ENCODE measurements at places on chromosomes 2 and 18. TPM values are rescaled to one million over a fixed set of nuclear protein-coding genes. Genes with fewer than 3 reads are reported as not detected.

NRP2 gene
- total RNA-seq = 1.1 TPM

GPBAR1 gene
- total RNA-seq = 1.4 TPM

TXNDC2 gene
- total RNA-seq = not detected

AQP12B gene
- total RNA-seq = not detected

GDF7 gene
- total RNA-seq = not detected

DNA sequence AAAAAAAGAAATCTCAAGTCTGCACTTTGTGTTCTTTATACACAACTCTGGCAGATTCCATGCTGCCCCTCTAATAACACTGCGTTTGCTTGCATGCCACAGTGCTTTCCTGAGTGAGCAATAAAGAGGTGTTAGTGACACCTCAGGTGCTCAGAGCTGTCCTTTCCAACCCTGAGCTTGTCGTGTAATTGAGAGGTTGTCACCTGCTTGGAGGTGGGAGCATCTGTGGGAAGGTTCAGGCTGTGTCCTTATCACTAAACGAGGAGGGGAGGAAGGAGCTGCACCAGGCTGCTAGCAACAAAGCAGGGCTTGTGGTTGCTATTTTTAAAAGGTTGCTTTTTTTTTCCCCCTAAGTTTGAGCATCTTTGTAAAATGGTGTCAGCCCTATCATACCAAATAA is 31.9 kb downstream of the APCDD1 start:
- no peaks in the 10 kb centered on the region for H3K36me3 ChIP-seq
- no peak overlapping the region for H3K4me3 ChIP-seq
- no peak for DNase-seq
- no peaks in the 10 kb centered on the region for H3K27me3 ChIP-seq

DNA sequence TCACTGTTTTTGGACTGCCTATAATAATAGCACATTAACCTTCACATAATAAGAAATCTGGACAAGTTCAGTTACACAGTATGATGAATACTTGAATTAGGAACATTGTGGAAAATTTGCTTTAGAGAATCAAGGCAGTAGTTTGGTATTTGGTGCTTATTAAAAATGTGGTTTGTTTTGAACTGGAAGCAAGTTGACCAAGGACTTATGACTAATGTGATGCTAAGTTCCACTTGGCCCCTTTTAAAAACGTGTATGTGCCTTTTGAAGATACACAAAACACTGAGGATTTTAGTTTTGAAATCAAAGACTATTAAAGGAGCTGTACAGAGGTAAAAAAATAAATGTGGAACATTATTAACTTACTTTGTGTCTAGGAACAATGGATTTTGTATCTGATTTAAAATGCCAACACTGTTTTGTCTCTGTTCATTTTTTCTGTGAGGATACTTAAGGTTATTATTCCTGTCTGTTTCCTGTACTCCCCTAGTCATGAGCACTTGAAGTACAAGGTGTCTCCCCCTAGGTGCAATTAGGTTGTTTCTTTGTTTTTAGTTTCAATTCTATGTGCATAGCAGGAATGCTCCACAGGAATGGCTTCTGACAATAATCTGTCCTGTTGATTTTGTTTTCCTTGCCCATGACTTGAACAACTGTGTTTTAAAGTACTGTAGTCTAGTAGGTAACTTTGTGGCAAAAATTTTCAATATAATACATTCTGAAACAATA is 49.6 kb upstream of the PTH2R start:
- DNase-seq = no peak
- H3K4me1 ChIP-seq = peaks cover 9% of the 10 kb centered on the region
- no peaks in the 10 kb centered on the region for H3K27me3 ChIP-seq
- peaks cover 15% of the 10 kb centered on the region for H3K36me3 ChIP-seq
- peak overlapping the region; percentile 19 for H3K27ac ChIP-seq

DNA sequence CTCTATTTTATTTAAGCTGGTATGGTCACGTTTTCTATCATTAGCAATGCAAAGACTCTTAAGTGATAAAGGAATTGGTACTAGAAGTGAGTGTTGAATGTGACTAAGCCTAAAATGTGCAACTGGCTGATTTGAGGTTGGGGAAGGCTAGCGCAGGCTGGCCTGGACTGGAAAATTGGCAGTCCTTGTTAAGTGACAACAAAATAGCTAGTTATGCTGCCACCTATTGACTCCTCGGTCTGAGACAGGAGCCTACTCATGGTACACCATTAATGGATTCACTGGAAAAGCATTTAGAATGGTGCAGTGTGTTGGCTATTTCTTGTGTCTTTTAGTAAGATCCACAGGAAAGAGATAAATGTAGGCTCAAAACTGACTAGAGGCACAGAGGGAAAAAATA is 5.7 kb upstream of the WIPF1 start:
- H3K27me3 ChIP-seq = no peaks in the 10 kb centered on the region
- H3K36me3 ChIP-seq = no peaks in the 10 kb centered on the region
- H3K4me3 ChIP-seq = peak overlapping the region; percentile 53
- peaks cover 49% of the 10 kb centered on the region for H3K4me1 ChIP-seq
- DNase-seq = peak; percentile 60

DNA sequence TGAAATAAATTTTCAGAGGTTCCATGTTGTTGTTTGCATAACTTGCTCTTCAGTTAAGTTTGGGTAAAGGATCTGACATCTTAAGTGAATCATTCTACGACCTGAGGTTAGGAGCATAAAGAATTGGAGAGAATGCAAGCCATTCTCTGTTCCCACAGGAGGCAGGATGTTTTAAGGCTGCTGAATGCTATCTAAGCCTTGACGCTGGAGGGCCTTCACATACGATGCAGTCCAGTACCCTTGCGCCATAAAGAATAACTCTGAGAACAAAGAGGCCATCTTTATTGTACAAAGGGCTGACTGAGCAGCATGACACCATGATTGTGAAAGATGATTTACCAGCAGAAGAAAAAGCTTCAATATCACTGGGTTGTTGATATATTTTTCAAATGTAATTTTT is 198.4 kb downstream of the NYAP2 start:
- DNase-seq = no peak
- no peak overlapping the region for H3K4me3 ChIP-seq
- no peak overlapping the region for H3K27ac ChIP-seq
- no peaks in the 10 kb centered on the region for H3K4me1 ChIP-seq
- H3K36me3 ChIP-seq = no peaks in the 10 kb centered on the region

- no peak overlapping the region for H3K27ac ChIP-seq
- no peak for DNase-seq
- H3K27me3 ChIP-seq = no peaks in the 10 kb centered on the region
- H3K4me1 ChIP-seq = peaks cover 15% of the 10 kb centered on the region
- H3K4me3 ChIP-seq = no peak overlapping the region
These were observed 61.3 kb downstream of the ALPK2 start for GRCh38 chr18:58567453-58568196.

GRCh38 chr18:12252061-12252460 is 2.1 kb upstream of the CIDEA start:
- H3K4me1 ChIP-seq = no peaks in the 10 kb centered on the region
- H3K36me3 ChIP-seq = no peaks in the 10 kb centered on the region
- no peak overlapping the region for H3K27ac ChIP-seq
- H3K27me3 ChIP-seq = peaks cover 51% of the 10 kb centered on the region

DNA sequence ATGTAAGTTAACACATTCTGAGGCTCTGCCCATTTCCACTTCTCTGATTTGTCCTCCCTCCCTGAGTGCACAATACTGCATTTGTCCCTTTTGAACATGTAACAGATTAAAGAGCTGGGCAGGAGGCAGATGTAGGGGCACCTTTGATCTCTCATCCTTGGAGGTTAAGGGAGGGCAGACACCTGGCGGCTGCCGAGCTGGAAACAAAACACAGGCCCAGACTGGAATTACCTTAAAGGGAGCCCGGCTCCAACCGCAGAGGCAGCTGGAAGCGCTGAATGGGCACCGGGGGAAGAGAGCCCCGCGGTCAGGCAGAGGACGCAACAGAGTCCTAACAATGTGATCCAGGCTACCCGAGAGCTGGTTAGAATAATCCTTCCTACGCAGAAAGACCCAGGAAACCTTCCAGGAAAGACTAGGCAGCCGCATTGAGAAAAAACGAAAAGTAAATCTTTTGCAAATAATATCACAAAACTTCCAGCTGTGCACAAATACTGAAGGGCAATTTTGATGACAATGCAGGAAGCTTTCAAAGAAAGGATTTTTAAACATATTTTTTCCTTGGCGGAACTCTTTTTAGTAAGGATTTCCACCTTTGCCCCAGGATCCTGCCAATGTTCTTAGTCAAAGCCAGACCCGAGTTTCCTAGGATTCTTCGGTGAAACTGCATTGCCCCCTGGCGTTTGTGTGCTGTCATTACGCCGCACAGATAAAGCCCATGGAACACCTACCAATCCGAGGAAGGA is 216.0 kb downstream of the TGIF1 start:
- H3K36me3 ChIP-seq = no peaks in the 10 kb centered on the region
- H3K27me3 ChIP-seq = peaks cover 3% of the 10 kb centered on the region
- H3K4me3 ChIP-seq = no peak overlapping the region

GRCh38 chr18:72720116-72720515 is 147.7 kb downstream of the NETO1 start:
- no peaks in the 10 kb centered on the region for H3K4me1 ChIP-seq
- peaks cover 2% of the 10 kb centered on the region for H3K27me3 ChIP-seq
- peaks cover 6% of the 10 kb centered on the region for H3K36me3 ChIP-seq
- no peak overlapping the region for H3K4me3 ChIP-seq
- no peak for DNase-seq
- no peak overlapping the region for H3K27ac ChIP-seq

DNA sequence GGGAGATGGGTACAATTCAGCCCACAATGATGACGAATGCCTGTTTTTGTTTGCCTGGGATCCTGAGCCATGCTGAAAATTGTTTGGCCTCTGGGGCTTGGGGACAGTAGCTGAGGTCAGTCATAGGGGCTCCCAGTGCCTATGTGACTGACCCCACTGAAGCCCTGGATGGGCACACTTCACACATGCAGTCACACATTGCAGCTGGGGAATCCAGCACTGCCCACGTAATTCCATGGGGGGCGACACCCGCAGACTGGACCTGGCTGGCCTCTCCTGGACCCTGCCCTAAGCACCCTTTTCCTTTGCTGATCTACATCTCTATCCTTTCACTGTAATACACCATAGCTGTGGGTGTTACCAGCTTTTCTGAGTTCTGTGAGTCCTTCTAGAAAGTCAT is 295.2 kb upstream of the HS6ST1 start:
- no peaks in the 10 kb centered on the region for H3K36me3 ChIP-seq
- no peak for DNase-seq
- no peaks in the 10 kb centered on the region for H3K4me1 ChIP-seq
- no peak overlapping the region for H3K27ac ChIP-seq

DNA sequence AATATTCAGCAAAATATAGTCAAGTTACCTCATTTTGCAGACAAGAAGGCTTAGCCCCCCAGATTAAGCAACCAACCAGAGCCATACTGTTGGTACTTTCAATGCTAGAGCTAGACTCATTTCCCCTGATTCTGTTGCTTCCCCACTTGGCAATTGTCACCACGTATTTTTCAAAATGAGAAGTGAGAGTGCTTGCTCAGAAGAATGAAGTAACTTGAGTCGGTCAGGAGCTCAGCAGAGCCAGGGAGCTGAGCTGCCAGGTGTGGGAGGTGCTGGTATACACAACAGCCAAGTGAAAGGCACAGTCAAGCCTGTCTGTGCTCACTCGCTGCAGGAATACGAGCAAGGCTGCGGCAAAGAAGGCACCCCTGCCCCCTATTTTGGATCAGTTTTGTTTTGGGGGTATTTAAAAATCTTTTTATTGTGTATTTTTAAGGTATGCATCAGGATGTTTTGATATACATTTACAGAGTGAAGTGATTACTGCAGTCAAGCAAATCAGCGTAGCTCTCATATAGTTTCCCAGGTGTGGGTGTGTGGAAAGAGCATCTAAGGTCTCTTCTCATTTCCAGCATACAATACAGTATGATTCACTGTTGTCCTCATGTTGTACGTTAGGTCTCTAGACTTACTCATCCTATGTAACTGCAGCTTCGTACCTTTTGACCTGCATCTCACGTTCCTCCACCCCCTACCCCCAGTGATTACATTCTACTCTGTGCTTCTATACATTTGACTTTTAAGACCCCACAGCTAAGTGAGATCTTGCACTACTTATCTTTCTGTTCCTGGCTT is 62.4 kb downstream of the MRPS9 start:
- H3K27me3 ChIP-seq = no peaks in the 10 kb centered on the region
- no peak for DNase-seq
- H3K4me1 ChIP-seq = no peaks in the 10 kb centered on the region

GRCh38 chr2:240468303-240469238 is 33.1 kb downstream of the GPC1 start:
- no peak overlapping the region for H3K4me3 ChIP-seq
- H3K4me1 ChIP-seq = peaks cover 2% of the 10 kb centered on the region
- no peak for DNase-seq

DNA sequence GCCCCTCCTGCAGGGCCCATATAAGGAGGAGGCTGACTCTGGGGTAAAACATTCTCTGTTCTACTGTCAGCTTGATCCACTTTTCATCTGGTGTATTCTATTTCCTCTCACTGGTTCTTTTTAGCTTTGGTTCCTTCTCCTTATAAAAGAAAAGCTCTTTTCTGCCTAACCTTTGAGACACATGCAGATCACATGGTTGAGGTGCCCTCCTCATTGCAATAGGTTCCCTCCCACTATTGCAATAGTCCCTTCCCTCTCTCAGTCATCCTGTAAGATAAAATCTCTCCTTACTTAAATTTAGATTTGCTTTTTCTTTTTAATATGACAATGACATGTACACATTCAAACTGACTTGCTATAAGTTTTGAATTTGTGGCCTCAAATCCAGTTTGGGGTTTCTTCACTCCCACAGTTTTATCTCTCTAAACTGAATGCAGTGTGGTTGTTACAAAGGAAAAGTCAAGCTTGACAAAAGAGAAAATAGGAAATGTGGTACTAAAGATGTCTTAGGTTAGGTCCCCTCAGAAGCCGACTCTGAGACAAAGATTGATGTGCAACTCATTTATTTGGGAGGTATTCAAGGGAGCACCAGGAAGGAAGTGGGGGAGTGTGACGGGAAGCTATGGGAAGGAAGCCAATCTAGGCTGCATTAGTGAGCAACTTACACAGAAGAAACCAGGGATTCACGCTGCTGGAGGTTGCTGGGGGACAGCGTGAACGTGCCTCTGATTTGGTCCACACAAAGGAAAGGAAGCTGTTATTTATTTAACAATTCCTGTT is 127.6 kb upstream of the LINC00305 start:
- no peak for DNase-seq
- no peaks in the 10 kb centered on the region for H3K36me3 ChIP-seq
- no peaks in the 10 kb centered on the region for H3K4me1 ChIP-seq
- no peaks in the 10 kb centered on the region for H3K27me3 ChIP-seq
- no peak overlapping the region for H3K27ac ChIP-seq
- no peak overlapping the region for H3K4me3 ChIP-seq

DNA sequence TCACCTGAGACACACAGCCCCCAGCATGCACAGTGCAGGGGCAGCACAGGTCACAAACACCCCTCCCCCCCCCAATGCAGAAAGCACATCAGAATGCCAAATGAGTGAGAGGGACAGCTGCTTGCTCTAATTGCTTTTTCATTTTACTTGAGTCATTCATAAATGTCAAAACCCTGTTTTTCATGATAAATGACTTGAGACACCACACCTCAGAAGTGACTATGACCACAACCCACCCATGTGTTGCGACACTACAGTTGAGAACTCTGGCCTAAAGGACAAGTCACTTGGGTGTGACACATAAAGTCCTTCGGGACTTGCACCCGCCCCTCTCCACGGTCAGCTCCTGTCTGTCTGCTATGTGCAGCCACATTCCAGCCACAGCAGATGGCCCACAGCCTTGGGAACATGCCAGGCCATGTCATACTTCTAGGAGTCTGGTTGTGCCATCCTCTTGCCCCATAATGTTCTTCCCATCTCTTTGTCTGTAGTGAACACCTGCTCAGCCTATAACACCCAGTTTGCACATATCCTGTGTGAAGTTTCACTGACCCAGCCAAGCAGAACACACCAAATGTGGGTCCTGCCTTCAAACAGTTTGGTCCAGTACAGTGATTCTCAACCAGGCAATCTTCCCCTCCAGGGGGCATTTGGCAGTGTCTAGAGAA is 30.2 kb upstream of the RIOK3 start:
- peak overlapping the region; percentile 58 for H3K4me3 ChIP-seq
- no peaks in the 10 kb centered on the region for H3K4me1 ChIP-seq
- no peak overlapping the region for H3K27ac ChIP-seq

Data from naive thymus-derived CD8-positive, alpha-beta T cell (primary cell).